ENCODE measurements at places on chromosomes 1 and 21.

GRCh38 chr1:8911416-8912309 lies 33.2 kb upstream of the ENO1 start:
- no peak for DNase-seq

DNA sequence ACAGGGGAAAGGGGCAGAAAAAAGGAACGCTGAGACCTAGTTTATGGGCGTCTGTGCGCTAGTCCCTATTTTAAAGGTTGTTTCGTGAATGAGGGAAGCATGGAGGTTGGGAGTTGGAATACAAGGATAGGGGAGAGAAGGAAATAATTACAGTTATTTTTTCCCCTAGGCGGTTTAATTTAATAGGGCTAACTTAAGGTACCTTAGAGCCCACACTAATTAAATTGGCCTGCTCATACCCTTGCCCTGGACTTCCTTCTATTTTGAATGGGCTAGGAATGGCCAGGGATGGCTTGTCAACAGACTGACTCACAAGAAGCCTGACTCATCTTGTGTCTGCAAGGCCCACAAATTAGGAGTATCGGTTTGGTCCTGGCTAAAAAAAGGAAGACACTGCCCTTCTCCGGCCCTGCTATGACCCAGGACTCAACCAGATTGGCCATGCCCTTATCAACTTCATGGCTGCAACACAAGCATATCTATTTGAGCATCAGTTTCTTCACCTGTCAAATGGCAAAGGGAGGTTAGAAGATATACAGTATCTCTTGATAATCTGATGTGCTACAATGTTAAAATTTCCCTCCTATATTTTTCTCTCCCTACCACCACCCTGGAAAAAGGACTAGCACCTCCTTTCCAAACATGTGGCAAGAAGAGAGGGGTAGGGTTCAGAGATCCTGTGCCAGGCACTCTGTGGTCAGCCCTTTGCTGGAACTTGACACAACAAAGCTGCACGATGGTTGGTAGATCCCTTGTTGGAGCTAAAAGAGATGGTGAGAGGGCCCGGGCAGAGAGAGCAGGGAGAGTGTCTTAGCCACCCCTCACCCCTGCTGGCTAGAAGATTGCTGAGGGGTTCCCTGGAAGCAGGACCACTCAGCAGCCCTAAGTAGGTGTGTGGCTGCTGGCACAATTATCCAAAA lies 2.2 kb upstream of the SSBP3 start:
- no peak for DNase-seq

GRCh38 chr1:40981691-40982448 lies 2.4 kb downstream of the CTPS1 start:
- DNase-seq, result no peak

DNA sequence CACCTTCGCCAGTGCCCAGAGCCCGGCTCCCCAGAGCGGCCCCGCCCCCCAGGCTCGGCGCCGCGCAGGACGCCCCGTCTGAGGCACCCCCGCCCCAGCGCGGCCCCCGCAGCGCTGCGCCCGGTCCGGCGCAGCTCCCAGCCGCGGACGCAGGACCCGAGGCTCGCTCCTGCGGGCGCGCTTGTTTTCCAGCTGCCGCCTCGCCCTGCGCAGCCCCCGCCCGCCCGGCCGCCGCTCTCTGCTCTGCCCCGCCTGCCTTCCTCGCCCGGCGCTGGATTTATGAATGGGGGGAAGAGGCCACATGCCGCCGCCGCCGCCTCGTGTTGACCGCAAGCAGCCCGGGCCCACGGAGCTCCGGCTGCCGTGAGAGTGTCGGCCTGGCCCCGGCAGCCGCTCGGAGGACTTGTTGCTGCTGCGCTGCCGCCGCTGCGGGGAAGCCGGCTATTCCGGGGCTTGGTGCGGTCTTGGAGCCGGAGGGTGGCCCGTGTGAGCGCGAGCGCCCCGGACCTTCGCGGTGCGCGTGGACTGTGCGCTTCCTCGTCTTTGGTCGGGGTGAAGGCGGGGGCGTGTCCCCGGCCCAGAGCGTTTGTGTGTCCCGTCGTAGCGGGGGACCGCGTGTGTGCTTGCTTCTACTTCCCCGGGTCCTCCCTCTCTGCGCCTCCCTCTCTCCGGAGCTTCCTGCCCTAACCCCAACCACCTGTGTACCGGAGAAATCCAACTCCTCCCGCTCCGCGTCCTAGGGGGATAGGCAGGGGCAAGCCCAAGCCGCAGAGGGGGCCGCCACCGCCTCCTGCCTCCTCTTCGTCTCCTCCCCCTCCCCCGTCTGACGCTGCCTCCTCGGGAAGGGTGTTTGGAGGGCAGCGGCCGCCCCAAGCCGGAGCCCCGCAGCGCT lies 736 bp downstream of the KCNC4 start:
- DNase-seq, result no peak

DNA sequence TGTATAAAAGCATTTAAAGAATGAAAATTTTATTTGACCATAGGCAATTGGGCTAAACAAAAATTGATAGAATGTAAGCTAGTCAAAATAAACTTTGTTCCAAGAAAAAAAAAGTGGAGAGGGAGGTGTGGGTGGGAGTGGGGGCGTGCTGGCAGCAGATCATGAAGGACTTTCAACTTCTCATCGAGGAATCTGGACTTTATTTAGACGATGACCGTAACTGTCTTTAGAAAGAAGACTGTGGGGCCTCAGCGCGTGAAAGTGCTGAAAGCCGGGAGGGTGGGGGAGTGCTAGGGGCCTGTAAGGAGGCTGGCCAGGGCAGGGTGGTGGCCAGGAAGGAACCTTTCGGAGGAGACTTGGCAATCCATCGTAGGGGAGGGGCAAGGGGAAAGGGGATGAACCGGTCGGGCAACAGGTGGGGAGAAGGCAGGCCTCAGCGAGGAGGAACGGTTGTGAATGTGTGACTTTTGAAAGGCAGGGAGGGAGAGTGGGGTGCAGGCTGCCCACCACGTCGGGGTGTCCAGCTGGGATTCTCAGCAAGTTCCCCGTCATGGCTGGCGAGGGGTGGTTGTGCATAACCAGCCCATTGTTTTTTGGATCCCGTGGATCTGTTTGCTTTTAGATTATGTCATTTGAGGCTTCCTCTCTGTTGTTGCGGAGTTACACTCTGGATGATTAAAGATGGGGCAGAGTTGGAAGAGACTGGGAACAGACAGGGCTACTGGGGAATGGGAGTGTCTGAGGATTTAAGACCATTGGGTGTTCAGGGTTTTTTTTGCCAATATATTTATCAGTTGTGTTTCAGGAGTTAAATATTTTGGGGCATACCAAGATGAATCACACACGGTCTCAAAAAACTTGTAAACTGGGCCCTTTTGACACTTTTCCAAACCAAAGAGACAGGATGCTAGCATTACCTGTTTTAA lies 35.5 kb downstream of the HUNK start:
- DNase-seq, result no peak

DNA sequence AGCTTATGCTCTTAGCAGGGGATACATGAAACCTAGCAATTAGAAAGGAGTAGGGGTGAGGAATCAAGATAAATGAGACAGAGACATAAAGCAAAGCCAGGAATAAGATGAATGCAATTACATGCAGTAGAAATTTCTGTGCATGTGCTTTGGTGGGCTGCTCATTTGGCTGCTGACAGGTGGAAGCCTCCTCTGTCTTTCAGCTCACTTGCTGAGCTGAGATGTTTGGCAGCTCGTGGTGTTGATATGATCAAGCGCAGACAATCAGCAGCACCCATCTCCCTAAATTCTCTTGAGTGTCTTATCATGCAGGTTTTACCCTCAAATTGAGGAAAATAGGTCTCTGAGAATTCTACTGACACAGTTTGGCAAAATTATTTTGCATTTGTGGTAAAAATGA lies 108.3 kb upstream of the CD34 start:
- DNase-seq, result no peak
